ENCODE measurements at places on chromosomes 5 and 9.
A peak's percentile ranks its signal among the peaks of the same experiment; 100 is the strongest.

GRCh38 chr9:128124873-128125579 lies 2.5 kb downstream of the PTGES2 start:
- DNase-seq: no peak

DNA sequence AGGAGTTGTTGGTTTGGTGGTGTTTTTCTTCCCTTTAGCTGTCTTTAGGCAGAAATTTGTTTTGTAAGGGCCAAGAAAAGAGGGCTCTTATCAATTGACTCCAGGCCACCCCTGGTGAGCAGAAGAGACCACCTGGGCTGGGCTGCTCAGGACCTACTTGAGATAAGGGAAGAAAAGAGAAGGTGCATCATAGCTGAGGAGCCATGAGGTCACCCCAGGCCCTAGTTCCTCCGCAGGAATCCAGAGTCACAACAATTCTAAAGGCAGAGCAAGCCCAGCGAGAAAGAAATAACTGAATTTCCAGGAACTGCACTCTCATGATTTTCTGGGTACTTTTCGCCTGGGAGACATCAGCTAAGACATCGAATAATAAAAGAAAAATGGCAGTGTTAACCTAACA lies 34.9 kb downstream of the RFK start:
- DNase-seq: no peak

DNA sequence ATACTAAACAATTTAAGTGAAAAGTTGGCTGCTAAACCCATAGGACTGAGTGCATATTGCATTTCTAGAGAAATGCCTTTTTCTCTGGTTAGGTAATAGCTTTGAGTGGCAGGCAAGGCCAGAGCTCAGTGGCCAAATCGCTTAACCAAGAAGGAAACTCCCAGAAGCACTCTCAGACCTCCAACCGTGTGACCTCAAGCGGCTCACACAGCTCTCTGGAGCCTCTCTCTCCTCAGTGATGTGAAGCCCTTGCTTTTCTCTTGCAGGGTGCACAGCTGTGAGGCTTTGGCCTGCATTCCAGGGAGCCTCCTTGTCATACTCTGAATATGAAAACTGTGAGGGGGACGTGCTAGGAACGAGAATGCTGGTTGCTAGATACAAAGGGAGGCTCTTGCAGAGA lies 106.7 kb downstream of the INSYN2B start:
- no peak for DNase-seq

- DNase-seq: peak; percentile 41
These were observed 35.3 kb upstream of the CLPTM1L start for GRCh38 chr5:1380011-1380817.

DNA sequence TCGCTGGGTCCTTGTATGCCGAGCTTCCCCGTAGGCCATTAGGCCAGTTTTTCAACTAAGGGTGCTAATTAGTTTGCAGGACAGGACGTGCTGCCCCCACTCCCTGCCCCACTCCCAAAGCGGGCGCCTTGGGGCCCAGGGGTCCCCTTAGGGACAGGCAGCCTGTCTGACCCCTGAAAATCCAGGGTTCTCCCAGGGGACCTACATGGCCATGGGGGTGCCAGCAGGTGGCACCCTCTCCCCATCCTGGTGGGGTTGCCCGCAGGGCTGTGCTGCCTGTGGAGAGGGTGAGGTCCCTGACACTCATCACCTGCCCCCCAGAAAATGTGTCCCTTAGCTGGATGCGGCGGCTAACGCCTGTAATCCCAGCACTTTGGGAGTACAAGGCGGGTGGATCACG lies 8.5 kb upstream of the CCDC187 start:
- DNase-seq: peak; percentile 15

GRCh38 chr9:132040246-132040645 lies 39.4 kb downstream of the MED27 start:
- DNase-seq: no peak

DNA sequence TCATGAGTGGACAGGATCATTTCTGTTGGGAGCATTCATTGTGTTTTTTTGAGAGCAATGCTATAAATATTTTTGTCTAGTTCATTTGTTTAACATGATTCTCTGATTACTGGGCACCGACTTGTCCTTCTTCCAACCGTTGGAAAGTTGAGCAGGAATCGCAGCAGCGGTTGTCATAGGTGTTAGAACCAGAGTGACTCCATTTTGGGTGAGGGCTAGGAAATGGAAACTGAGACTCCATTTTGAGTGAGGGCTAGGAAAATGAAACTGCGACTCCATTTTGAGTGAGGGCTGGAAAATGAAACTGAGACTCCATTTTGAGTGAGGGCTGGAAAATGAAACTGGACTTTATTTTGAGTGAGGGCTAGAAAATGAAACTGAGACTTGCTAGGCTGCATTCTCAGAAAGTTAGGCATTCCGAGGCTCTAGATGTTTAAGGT lies 100.6 kb downstream of the ICE1 start:
- peak; percentile 3 for DNase-seq

DNA sequence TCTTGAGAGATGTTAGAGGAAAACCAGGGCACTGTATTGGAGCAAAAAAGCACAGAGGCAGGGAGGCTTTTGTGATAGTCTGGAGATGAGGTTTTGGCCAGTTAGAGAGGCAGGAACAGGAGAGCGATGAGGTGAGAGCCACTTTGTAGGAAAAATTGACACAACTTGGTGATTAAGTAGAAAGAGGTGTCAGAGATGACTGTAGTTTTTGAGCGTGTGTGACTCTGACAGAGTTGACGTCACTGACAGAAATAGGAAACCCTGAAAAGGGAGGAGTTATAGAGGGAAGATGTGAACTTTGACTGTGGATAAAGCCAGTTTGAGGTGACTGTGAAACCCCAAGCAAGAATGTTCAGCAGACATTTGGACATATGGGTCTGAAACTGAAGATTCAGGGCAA lies 15.7 kb downstream of the NFX1 start:
- no peak for DNase-seq

GRCh38 chr9:81474792-81475191 lies 214.6 kb downstream of the TLE1 start:
- no peak for DNase-seq

GRCh38 chr5:139636975-139637408 lies 11.2 kb upstream of the CXXC5 start:
- no peak for DNase-seq

DNA sequence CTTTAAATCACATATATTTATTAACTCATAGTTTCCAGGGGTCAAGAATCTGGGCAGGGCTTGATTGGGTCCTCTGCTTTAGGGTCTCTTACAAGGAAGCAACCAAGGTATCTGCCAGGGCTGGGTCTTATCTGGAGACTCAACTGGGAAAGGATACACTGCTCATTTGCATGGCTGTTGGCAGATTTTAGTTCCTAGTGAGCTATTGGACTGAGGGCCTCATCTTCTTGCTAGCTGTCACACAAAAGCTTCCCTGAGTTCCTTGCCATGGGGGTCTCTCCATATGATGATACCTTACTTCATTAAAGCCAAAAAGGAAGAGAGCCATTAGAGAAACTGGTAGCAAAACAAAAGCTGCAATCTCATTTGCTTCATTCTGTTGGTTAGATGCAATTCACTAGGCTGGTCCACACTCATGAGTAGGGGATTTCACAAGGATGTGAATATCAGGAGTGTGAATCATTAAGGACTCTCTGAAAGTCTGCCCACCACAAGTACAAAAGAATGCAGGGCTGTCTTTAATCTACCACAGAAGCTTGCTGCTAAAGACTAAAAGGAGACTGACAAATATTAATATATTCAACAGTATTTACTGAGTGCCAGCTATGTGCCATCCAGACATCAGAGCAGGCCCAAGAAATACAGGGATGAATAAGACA lies 42.0 kb upstream of the TIMD4 start:
- DNase-seq: no peak

Data from activated T-cell treated with anti-CD3 and anti-CD28 coated beads for 4 hours (primary cell).